Sigmoid colon (tissue), 7 donors: ENCODE measurements at places on chromosomes 13 and 19. TPM values are rescaled to one million over a fixed set of nuclear protein-coding genes. Genes with fewer than 3 reads are reported as not detected.

MAMSTR gene
- total RNA-seq, result 0.82 TPM

- no peak for DNase-seq
Measured at GRCh38 chr13:100298691-100299090, 209.8 kb downstream of the PCCA start.

DNA sequence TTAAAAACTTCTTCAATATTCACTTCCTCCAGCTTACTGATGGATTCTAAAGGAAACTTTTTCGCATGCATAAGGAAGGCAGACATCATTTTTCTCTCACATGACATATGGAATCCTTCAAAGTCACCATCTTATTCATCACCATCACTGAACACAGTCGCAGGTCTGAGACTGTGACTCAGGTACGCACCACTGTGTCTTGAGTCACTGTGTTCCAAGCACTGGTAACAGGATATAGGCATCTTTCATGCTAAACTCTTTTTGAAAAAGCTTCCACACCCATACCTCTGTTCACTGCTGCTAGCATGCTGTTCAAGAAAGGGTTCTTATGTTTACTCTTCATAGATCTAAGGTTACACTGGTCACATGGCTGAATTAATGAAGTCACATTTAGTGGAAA, 67.0 kb upstream of the SIAH3 start:
- DNase-seq, result no peak

GRCh38 chr13:27347211-27347772, 76.7 kb downstream of the RASL11A start:
- DNase-seq, result no peak

- no peak for DNase-seq
Measured at GRCh38 chr19:39823686-39824085, 10.3 kb downstream of the DYRK1B start.

GRCh38 chr13:67036699-67037457, 193.3 kb downstream of the PCDH9 start:
- no peak for DNase-seq
